Adipose tissue (tissue), 3 donors: ENCODE measurements at places on chromosomes 4 and X. TPM values are rescaled to one million over a fixed set of nuclear protein-coding genes. Genes with fewer than 3 reads are reported as not detected.

The CDS1 gene
- polyA plus RNA-seq: 2.7 TPM

The ATXN3L gene
- polyA plus RNA-seq: not detected

The NSDHL gene
- polyA plus RNA-seq: 44.1 TPM

The MAP7D3 gene
- polyA plus RNA-seq: 1.8 TPM

The TLR1 gene
- 5.9 TPM for polyA plus RNA-seq

The DMP1 gene
- polyA plus RNA-seq: not detected

The NLGN4X gene
- 1.0 TPM for polyA plus RNA-seq

The TRO gene
- 2.3 TPM for polyA plus RNA-seq
